Motor neuron (in vitro differentiated cells): ENCODE measurements at places on chromosomes 7 and 10. TPM values are rescaled to one million over a fixed set of nuclear protein-coding genes. Genes with fewer than 3 reads are reported as not detected.
A peak's percentile ranks its signal among the peaks of the same experiment; 100 is the strongest.

- ATAC-seq: no peak
Observed at GRCh38 chr10:30835146-30835545, 196.5 kb downstream of the ZNF438 start.

DNA sequence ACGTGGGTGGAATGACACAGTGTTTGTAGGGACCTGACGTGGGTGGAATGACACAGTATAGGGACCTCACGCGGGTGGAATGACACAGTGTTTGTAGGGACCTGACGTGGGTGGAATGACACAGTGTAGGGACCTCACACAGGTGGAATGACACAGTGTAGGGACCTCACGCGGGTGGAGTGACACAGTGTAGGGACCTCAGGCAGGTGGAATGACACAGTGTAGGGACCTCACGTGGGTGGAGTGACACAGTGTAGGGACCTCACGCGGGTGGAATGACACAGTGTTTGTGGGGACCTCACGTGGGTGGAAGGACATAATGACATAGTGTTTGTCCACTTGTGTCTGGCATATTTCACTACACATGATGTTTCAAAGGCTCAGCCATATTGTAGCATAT lies 19.3 kb downstream of the PPP2R2D start:
- ATAC-seq: no peak

Gene PAPSS2
- total RNA-seq: 13.5 and 15.7 TPM in 2 replicates

DNA sequence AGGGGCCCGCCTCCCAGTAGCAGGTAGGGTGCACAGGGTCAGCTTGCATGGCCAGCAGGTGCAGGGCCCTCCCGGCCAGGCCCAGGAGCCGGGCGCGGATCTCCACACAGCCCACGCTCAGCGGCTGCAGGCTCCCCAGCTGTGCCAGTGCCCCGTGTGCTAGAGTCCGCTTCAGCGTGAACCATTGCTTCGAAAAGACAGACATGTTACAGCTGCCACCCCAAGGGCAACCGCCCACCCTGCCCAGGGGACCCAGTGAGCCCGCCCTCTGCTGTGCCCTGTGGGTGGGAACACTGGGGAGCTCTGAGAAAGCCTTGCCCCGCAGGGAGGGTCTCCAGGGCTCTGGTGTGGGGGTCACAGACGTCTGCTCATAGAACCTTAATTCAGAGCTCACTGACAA lies 64.3 kb upstream of the NKX6-2 start:
- no peak for ATAC-seq

Gene STEAP2
- total RNA-seq: 12.3 and 12.9 TPM in 2 replicates

DNA sequence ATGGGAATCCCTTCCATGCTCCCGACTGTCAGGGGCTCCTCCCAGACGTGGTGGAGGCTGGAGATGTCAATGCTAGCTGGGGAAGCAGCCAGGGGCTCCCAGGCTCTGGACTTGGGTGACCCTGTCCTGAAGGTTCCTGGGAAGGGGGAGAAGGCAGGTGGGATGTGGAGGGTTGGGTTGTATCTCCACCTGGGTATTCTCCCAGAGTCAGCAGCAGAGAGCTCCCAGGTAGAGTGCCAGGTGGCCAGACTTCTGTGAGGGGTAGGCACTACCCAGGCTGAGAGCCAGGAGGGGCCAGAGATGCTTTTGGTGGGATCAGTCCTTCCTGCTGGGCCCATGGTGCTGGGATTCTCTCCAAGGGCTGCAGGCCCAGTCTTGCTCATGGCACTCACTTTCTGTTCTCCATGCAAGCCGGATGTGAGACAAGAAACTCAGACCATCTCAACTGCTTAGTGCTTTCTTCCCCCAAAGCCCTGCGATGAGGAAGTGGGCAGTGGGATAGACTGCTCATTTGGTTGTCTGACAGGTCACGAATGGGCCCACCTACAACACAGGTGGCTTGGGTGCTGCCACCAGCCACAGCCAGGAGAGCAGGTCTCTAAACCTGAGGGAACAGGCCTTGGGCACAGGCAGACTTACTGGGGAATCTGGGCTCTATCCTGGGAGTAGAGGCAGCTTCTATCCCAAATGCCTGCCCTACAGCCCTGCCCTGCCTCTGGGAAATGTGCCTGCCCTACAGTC lies 52.5 kb upstream of the CAMK2B start:
- ATAC-seq: no peak

- no peak for ATAC-seq
Observed at GRCh38 chr7:155507576-155507975, 38.8 kb downstream of the CNPY1 start.

Gene ASB10
- total RNA-seq: 0.21 TPM in 1 of 2 replicates, not detected in the other

DNA sequence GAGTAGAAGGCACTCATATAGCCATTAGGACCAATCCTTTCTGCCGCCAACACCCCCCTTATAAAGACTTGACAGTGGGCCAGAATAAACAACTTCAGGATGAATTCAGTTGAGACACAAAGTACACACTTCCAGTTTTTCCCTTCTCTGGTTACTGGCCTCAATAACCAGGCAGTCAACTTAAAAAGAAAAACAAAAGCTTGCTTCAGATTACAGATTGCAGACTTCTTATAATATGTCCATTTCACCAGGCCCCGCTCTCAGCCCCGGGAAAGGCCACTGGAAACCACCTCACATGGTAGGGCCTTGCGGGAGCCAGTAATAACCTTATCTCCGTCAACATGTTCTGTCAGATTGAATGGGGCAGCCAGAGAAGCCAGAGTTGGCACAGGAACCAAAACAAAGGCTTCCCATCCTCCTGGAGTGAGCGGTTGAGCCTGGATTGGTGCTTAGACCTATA lies 108.8 kb downstream of the EGFR start:
- ATAC-seq: no peak

DNA sequence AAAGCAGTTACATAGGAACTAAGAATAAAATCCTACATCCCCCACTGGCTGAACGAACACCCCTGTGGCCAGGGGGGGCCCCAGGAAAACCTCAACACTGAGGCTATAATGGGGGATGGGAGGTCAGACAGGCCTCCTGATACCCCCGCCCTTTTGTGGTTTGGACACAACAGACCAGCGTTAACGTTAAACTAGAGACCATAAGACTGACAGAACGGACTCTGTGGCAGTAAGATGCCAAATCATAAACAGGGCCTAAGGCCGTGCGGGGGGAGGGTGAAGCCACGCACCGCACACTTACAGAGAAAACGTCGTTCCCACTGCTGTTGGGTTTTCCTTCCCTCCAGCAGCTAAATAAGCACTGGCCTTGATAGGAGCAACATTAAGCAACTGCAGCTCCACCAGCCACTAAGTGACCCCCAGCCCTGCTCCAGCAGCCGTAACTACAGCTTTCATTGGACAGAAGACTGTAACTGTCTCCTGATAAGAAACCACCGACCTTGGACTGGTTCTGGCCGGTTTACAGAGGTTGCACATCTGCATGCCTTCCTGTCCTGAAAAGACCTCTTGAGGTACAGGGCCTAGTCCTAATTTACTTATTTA lies 3.4 kb upstream of the PPP2R2D start:
- ATAC-seq: no peak

Gene EPHB4
- 3.5 and 4.1 TPM in 2 replicates for total RNA-seq

DNA sequence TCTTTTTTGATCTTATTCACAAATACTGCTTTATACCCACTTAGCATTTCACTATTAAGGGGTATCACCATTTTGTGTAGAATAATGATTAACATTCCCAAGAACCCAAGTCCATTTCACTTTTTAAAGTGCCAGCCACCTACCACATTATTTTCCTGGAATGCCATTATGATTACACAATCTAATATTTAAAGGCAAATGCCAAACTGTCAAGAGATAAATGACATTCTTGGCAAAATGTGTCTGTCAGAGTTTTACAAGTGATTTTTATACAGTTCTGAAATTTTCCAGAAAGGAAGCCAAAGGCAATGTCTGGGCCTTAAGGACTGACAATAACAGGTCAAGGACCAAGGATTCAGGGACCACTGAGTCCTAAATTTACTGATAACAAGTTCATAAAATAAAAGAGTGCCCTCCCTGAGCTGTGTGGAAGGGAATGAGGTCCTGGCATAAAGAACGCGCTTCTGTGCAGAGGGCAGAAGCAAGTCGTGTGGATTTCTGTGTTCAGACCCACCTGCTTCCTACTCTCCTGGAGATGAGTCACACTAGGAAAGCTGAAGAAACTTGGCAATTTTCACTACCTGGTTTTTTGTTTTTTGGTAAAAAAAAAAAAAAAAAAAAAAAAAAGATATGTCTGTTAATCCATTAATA lies 66.5 kb downstream of the UBE2H start:
- no peak for ATAC-seq

Gene FOXI2
- 0.21 TPM in 1 of 2 replicates, not detected in the other for total RNA-seq

DNA sequence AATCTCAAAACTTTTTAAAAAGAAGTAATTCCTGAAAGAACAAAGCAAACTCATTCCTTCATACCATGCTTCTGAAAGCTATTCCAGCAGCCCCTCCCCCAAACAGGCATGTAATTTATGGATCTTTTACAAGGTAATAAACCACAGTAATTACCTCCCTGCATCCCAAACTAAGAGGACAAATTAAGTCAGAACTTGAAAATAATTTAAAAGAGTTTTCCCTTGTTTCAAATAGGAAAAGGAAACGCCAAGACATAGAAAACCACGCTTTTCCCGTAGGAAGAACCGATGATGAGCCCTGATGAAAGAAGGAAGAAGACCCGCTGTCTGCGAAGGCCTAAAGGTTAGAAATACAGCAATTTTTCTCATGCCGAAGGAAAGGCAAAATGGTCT lies 8.9 kb downstream of the HOXA4 start:
- ATAC-seq: no peak

- ATAC-seq: no peak
Observed at GRCh38 chr7:105656922-105657521, 75.7 kb upstream of the EFCAB10 start.

DNA sequence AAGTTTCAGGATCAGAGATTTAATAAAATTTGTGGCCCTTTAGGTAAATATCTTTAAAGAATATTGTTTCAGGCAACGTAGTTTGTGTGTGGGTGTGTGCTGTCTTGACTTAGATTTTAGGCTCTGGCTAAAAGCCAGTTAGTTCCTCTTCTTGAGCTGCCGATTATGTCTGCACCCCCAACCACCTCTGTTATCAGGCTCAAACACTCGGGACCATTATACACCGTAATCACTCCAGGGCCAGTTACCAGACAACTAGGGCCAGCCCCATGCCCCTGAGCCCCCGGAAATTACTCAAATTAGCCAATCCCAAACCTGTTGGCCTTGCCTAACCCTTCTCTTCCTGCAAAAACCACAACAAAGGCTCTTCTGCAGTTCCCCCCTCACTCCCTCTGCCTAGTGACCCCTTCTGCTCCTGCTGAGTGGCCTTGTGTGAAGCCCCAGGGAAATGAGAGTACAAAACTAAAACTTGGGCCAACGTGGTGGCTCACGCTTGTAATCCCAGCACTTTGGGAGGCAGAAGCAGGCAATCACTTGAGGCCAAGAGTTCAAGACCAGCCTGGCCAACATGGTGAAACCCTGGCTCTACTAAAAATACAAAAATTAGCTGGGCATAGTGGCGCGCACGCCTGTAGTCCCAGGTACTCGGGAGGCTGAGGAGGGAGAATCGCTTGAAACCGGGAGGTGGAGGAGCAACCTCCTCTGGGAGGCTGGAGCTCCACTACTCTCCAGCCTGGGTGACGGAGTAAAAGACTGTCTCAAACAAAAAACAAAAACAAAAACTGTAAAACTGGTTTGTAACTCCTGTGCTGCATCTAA lies 9.2 kb upstream of the HNRNPF start:
- no peak for ATAC-seq

- ATAC-seq: peak; percentile 57
Observed at GRCh38 chr10:132630666-132631337, 93.2 kb downstream of the INPP5A start.

DNA sequence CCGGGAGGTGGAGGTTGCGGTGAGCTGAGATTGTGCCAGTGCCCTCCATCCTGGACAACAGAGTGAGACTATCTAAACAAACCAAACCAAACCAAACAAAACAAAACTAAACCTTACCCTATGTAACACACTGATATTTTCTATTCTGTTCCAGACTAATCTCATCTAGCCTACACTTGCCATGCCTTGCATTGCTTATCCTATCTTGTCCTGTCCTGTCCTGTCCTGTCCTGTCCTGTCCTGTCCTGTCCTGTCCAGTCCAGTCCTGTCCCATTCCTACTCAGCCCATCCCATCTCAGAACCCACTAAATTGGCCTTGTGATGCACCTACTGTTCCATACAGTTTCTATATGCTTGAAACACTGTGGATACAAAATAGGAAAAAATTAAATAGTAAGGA lies 64.7 kb upstream of the HDAC9 start:
- ATAC-seq: no peak

GRCh38 chr10:130018730-130019185 lies 54.7 kb upstream of the EBF3 start:
- ATAC-seq: peak; percentile 17

GRCh38 chr7:80435521-80435920 lies 76.3 kb downstream of the GNAT3 start:
- no peak for ATAC-seq

Gene TMEM184A
- 1.2 and 1.7 TPM in 2 replicates for total RNA-seq

DNA sequence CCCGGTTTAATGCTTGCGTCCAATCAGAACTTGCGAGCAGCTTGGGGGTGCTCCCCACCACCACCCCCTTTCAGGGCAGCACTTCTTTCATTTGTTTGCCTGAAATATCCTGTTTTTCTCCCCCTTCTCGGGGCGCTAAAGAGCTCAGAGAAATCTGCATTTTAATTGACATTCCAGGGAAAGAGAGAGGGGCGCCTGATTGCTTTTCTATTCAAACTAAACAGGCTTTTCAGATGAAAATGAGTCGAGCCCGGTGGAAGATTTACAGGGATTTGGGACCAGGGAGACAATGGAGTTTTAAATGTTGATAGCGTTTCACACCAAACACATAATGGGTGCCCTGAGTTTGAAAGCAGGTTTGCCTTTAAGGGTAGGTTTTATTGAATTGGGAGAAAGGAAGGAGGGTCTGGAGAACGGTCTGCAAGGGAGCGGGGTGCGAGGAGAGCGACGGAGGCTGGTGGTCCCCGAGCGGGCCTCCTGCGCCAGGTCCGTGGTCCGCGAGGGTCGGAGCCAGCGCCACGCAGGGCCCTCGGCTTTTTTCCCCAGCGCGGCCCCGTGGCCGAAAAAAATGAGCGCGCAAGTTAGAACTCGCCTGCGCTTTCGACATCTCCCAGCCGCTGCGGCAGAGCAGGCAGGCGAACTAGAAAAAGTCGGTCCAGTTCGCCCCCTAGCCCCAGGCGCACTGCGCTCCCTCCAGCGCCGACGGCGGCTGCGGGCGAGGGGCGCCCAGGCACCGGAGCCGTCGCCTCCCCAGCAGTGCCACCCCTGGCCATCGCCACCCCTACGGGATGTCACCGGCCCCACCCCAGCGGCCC lies 1.3 kb downstream of the FGFR2 start:
- ATAC-seq: peak; percentile 37

GRCh38 chr7:39353615-39354376 lies 212.4 kb upstream of the YAE1 start:
- peak; percentile 98 for ATAC-seq

DNA sequence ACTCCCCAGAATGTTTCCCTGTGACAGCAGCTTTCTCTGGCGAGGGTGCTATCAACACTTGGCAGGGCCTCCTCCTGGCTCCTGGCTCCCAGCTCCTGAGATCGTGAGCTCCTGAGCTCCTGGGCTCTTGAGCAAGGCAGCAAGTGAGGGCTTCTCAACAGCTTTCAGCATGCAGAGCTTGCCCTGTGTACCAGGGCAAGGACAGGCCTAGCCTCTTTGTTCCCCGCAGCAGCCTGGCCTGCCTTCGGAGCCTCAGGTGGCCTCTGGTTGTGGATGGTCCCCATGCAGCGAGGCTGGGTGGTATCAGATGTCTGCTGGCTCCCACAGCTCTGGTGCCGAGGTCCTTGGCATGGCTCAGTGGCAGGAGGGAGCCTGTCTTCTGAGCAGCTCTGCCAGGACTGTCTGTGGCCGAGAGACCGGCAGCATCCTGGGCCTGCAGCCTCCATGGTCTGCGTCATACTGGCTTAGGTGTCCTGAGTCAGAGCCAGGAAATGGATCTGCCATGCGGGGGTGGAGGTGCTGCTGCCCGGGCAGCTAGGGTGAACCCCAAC lies 44.2 kb downstream of the ZMIZ1 start:
- ATAC-seq: peak; percentile 4
